Breast epithelium (tissue), 4 donors: ENCODE measurements at places on chromosomes 11 and 22. TPM values are rescaled to one million over a fixed set of nuclear protein-coding genes. Genes with fewer than 3 reads are reported as not detected.

- no peaks in the 10 kb centered on the region for H3K4me1 ChIP-seq
- DNase-seq: no peak
- no peaks in the 10 kb centered on the region for H3K36me3 ChIP-seq
- H3K4me3 ChIP-seq: no peak overlapping the region
- H3K27ac ChIP-seq: no peak overlapping the region
These were observed 42.0 kb downstream of the SERPINH1 start for GRCh38 chr11:75603791-75604736.

NCR3LG1 gene
- 5.0 TPM for total RNA-seq

- peaks cover 5% of the 10 kb centered on the region for H3K27me3 ChIP-seq
- no peak overlapping the region for H3K4me3 ChIP-seq
- H3K36me3 ChIP-seq: no peaks in the 10 kb centered on the region
- DNase-seq: no peak
- no peak overlapping the region for H3K27ac ChIP-seq
These were observed 50.7 kb downstream of the SHISAL1 start for GRCh38 chr22:44261861-44262595.

DNA sequence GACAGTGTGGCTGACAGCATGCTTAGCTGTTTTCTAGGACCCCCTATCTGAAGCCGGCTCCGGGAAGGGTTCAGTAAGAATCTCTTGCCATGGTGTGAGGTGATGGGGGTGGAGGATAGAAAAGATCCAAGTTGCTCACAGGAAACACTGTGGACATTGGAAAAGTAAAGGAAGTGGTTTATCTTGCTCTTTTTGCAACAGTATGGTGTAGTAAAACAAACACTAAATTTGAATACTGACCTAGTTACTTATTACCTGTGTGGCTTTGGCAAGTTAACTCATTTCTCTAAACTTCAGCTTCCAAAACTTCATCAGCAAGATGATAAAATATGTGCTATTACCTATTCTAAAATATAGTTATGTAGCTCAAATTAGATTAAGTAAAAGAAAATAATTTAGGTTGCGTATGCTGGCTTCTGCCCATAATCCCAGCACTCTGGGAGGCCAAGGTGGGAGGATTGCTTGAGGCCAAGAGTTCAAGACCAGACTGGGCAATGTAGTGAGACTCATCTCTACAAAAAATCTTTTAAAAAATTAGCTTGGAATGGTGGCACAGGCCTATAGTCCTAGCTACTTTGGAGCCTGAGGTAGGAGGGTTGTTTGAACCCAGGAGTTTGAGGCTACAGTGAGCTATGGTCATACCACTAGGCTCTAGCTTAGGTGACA, 51.6 kb upstream of the APOA1 start:
- H3K4me1 ChIP-seq: no peaks in the 10 kb centered on the region
- no peaks in the 10 kb centered on the region for H3K36me3 ChIP-seq
- no peak overlapping the region for H3K4me3 ChIP-seq
- H3K27ac ChIP-seq: no peak overlapping the region
- H3K27me3 ChIP-seq: no peaks in the 10 kb centered on the region

KRTAP5-7 gene
- total RNA-seq: 0.16 TPM

DNA sequence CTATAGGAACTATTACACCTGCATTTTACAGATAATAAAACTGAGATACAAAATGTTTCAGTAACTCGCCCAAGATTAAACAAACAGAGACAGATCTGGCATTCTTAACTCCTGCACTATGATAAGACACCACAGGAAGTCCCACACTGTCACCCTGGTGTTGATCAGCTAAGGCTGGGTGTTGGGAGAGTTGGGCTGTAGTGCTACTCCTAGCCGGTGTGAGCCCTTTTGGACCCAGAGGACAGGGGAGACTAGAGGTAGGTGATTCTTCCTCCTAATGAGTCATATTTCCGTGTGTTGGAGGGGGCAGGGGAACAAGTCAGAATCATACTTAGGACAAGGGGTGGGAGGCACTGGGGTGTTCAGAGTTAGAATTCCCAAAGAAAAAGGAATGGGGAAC, 353.2 kb upstream of the TENM4 start:
- H3K4me3 ChIP-seq: no peak overlapping the region
- no peak overlapping the region for H3K27ac ChIP-seq
- no peak for DNase-seq
- no peaks in the 10 kb centered on the region for H3K4me1 ChIP-seq
- H3K36me3 ChIP-seq: no peaks in the 10 kb centered on the region
- H3K27me3 ChIP-seq: no peaks in the 10 kb centered on the region

CCDC179 gene
- total RNA-seq: not detected

FXYD6 gene
- 25.0 TPM for total RNA-seq
